ENCODE measurements at places on chromosomes 3 and 15.

- DNase-seq = no peak
These were observed 591.9 kb downstream of the ROBO1 start for GRCh38 chr3:79175870-79176269.

- DNase-seq = no peak
These were observed 5.0 kb downstream of the AMOTL2 start for GRCh38 chr3:134369231-134369741.

DNA sequence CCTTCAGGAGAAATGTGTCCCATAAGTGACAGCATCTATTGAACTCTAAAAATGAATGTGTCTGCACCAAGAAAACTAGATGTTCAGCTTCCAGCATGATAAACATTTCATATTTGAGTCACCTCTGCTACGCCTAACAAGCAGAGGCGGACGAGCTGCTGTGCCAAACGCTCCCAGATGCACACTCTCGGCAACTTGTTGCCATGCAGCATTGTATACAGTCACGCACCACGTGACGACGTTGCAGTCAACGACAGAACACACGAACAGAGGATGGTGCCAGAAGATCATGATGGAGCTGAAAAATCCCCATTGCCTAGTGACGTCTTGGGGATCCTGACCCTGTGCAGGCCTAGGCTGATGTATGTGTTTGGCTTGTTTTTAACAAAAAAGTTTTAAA lies 137.5 kb downstream of the XXYLT1 start:
- no peak for DNase-seq

DNA sequence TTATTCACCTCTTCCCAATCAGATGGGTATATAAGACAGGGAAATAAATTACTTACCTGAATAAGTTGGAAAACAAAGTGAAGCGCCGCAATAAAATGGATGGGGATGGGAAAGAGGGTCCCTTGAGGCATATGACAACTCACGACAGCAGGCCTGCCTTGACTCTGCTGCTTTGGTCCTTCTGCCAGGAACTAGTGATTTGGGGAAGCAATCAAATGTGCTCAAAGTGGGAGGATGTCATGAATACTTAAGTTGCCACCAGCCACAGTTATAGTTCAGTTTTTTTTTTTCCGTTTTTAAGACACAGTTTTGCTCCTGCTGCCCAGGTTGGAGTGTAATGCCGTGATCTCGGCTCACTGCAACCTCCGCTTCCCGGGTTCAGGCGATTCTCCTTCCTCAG lies 4.6 kb downstream of the PARL start:
- no peak for DNase-seq

DNA sequence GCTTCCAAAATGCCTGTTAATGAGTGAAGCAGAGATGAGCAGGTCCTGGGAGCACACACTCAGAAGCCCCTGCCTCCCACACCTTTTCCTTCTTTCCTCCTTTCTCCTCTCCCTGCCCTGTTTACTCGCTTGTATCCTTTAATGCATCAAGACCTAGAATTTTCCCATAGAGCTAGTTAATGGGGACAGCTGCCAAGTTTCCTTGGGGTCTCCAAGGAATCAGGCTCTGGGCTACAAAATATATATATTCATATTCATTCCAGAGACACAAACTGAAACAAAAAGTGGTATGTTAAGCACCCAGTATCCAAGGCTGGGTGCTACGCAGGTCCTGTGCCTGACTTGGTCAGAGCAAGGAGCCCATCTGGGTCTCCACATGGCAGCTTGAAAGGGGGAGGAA lies 235.6 kb downstream of the MYRIP start:
- no peak for DNase-seq

- no peak for DNase-seq
These were observed 49.1 kb upstream of the IQSEC1 start for GRCh38 chr3:13122081-13123012.

GRCh38 chr3:176932433-176932832 lies 264.8 kb downstream of the TBL1XR1 start:
- DNase-seq = no peak

- no peak for DNase-seq
These were observed 16.6 kb downstream of the EIF4E3 start for GRCh38 chr3:71708476-71709105.

DNA sequence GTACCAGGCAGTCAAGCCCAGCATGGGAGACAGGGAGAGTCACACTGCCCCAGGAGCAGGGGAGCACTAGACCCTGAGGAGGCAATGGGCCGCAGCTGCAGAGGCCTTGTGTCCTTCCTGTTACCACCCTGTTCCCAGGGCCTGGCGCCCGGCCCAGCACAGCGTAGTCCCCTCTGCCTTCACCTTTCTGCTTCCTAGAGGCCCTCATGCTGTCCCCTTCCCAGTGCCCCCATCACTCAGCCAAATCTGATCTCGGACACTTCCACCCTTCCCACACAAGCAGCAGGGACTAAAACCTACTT lies 6.9 kb upstream of the TBC1D2B start:
- no peak for DNase-seq

All from HTR-8/SVneo (cell line).